ENCODE measurements at places on chromosomes 12 and 14.
A peak's percentile ranks its signal among the peaks of the same experiment; 100 is the strongest.

GRCh38 chr14:79021766-79022165 is 851.6 kb downstream of the NRXN3 start:
- no peak for DNase-seq

DNA sequence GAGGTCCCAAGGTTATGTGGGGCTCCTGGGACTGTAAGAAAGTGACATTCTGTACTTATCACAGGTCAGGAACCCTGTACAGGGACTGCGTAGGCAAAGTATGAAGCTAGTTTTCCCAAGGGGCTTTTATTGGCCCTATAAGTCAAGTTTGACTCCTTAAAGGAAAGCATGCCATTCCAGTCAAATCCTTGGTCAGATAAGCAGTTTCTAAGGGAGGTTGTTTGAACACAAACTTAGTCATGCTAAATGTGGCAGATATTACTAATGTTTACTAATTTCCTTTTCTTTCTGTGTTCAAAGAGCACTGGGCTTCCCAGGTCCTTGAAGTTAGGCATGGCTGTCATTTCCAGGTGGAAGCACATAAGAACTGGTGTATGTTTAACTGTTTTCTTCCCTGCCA is 472.4 kb downstream of the ATP23 start:
- no peak for DNase-seq

DNA sequence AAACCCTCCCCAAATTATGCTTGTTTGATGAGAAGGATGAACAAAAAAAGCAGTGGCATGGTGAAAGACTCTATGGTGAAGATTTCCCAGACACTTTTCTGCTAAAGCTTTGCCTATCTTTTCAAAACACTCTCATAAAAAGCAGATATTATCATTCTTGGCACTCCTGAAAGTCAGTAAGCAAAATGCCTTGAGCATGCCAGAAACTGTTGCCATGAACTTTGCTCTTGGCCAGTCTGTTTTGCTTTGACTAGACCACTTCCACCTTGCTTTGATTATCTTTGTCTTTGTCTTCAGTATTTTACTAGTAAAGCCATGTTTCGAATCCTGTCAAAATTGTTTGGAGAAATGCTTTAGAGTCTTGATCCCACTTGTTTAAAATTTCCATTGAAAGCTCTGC is 110.4 kb downstream of the CNTN1 start:
- DNase-seq, result no peak

DNA sequence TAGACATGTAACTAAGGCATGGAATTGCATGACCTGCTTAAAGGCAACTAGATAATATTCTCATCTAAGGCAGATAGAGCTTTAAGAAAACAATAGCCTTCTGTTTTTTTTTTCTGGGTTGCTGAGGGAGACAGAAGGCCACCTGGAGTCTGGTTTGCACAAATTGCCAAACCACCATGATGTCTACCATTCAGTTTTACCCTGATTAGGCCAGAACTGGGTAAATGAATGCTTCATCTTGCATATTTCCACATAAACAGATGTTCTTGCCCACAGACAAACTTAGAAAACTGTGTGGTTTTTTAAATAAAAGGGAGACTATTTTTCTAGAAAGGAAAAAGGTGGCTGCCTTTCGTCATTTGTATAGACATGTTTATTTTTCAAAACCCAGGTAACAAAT is 278.7 kb upstream of the PRICKLE1 start:
- DNase-seq, result no peak

DNA sequence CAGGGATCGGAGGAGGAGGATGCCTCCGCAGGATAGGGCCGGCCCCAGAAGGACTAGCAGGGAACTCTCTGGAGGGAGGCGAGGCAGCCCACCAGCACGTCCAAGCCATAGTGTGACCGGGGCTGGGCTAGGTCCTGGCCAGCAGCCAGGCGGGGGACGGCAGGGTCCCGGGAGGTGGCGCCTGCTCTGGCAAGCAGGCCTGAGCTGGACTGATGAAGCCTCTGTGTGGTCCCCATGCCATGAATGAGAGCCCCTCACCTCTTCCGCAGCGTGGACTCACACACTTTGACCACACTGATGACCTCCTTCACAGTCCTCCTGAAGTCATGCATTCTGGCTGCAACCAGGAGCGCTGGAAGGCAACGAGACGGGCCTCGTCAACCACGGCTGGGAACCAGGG is 19.8 kb upstream of the BTBD6 start:
- no peak for DNase-seq

GRCh38 chr14:73176685-73177084 is 40.4 kb downstream of the PSEN1 start:
- no peak for DNase-seq

GRCh38 chr12:67362526-67362925 is 93.4 kb downstream of the CAND1 start:
- DNase-seq, result no peak

- no peak for DNase-seq
Measured at GRCh38 chr14:99322731-99323599, 51.0 kb upstream of the BCL11B start.

DNA sequence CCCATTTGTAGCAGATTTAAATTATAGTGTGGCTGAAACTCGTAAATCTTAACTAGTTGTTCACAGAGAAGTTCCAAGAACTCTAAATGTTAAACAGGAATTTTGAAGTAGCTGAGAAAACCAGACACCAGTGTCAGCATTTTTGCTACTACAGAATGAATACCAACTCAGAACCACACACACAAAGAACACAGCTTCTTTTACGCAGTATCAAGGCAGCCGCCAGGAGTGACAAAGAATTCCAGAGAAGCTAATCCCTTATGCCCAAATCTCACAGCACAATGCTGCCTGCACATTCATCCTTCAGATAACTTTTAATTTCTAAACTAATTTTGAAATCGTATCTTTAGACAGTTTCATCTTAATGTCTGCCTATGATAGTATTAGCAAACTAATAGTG is 37.4 kb downstream of the SLC6A15 start:
- no peak for DNase-seq

DNA sequence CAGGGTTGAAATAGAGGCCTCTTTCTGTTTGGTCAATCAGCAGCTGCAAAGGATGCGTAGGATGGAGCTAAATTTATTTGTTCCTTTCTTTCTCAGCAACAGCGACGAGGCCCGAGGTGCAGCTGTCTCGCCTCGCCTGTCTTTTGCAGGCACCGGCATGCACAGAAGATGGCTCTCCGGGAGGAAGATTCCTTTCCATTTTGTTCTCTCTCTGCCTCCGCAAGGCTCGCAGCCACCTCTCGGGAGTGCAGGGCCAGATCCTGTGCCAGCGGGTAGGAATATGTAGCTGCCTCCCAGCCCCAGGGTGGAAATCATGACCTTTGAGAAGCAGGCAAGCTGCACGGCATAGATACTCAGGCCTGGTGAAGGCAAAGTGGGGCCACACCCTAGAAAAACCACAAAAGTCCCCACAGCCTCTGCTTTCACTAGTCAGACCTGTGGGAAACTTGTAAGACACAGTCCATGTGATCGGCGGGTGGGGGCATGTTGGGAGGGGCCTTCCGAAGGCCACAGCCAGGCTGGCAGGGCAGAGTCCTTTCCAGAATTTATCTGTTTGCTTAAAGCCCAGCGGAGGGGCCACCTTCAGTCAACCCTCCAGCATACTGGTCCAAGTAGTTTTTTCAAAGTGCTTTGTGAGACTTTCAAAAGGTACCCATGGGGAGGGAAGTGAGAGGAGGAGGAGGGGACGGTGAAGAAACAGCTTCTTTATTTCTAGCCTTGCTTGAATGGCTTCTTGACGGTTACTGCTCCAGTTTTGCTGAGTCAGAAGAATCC is at the start of gene MAP1LC3B2:
MAP1LC3B2 (plus strand) TSS at position 220 of the 774 bp plus-strand sequence. CDS start 16,562 bp downstream, outside the sequence.
- DNase-seq, result peak; percentile 50

DNA sequence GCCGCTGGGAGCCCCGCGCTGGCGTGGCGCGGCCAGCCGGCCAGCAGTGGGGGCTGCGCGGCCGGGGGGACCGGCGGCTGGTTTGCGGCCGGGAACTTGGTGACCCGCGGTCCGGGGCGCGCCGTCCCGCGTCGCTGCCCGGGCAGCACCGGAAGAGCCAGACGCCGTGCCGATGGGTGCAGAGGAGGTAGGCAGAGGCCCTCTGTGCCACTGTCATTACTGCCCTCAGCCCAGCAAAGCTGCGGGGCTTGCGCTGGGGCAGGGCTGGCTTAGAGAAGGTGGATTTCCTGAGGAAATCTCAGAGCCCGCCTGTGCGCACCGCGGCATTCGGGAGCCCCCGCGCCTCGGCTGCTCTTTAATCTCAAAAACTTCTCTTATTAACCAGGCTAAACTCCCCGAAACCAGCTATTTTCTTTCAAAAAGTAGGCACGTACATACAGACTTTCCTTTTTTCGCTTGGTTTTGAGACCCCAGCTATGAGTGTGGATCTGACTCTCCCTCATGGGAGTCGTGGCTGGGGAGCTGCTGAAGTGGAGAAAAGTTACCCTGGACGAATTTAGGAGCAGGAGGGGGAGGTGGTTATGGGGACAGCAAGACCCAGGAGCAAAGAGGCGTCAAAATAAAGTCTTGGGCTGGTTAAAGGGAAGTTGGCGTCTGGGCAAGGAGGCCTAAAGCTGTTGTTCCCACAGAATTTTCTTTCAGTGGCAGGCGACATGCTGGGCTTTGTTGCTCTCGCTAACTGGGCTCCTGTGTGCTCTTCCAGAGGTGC is 802 bp downstream of the SUSD6 start:
- DNase-seq, result no peak

DNA sequence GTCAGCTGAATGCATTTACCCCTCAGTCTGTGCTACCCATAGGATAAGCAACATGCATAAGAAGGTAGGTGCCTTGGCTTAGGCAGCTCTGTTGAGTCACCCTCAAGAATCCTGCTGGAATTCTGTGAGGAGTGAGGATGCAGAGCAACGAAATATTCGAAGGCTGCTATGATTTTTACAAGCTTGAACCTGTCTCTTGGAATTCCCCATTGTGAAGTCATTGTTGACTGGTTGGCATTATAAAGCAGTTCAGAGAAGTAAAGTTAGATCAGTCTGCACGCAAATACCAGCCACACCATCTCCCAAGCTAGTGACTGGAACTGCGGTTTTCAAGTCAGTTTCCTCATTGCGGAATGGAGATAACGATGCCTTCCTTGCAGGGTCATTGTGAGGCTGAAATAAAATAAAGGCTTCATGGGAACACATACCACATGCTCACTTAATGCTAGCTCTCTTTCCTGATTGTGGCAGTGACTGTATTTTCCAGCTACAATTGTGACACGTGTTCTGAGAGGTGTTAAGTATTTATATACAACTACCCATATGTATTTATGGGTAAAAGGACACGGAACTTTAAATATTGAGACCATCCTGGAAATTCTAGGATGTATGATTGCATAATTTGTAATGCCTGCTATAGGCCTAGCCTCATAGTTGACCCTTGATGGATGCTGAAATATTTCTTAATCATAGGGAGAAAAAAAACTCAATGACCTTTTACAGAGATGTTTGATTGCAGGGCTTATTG is 96.7 kb downstream of the ETV6 start:
- DNase-seq, result no peak

Data from COLO829 (cell line).